ENCODE measurements at places on chromosomes 1 and 21.

DNA sequence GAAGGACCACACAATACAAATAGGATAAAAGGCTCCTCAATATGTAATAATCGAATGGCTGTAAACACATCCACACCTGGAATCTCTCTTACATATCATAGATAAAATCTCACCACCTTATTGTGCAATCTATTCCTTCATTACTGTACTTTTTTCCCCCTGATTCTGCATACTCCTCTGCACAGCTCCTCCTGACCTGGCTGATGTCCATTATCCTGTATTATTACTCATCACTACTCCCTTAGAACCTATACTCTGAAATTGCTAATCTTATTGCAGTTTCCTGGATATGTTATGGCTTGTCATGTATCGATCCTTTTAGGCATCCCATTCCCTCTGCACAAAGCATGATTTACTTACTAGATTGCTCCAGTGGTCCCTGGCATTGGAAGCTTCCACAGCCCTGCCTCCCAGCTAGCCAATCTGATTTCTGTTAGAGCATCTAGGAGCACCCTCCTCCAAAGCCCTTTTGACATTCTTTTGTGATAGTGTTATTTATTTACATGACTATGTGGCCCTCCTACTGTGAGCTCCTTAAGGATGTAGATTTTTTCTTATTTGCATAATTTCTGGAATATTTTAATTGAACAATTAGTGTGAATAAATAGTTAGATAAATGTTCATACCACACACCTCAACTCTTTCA is 24.2 kb upstream of the PHGDH start:
- no peak for DNase-seq

DNA sequence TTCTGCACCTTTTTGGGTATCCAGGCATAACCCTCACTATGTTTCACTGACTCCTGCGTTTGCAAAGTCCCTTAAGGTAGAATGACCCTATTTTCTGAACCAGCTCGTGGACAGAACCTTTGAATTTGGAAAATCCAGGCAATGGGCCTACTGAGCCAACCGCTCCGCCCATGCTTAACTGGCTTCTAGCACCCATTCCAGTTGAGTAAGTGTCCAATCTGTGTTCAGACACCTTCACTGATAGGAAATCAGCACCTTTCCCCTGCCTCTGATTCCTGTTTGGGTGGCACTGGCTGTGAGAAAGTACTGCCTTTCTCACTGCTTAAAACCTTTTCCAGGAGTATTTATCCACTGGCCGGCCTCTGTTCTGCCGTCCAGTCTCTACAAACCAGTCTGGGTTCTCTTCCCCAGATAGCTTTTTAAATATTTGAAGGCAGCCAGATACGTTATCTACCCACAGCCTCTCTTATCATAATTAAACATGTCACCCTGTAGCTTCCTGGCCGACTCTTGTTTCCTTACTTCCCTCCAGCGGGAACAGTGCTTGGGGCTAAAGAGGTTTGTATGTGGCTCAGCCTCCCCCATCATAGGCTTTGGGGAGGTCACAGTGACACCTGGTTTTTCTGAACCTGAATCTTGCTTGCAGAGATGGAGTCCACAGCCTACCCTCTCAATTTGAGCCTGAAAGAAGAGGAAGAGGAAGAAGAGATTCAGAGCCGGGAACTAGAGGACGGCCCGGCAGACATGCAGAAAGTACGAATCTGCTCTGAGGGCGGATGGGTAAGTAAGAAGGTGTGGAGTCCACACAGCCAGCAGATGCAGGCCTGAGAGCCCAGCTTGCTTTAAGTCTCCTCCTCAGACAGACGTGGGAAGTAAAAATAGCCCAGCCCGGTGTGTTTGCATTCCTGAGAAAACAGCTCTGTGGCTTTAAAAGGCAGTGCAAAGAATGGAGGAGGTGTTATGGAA is 1.3 kb downstream of the POGK start:
- no peak for DNase-seq

GRCh38 chr1:101004670-101005069 is 20.9 kb downstream of the DPH5 start:
- no peak for DNase-seq

- no peak for DNase-seq
These were observed 219.8 kb downstream of the DAB1 start for GRCh38 chr1:57204091-57204490.

- DNase-seq = no peak
These were observed 40.4 kb downstream of the TRIM11 start for GRCh38 chr1:228366062-228366865.

DNA sequence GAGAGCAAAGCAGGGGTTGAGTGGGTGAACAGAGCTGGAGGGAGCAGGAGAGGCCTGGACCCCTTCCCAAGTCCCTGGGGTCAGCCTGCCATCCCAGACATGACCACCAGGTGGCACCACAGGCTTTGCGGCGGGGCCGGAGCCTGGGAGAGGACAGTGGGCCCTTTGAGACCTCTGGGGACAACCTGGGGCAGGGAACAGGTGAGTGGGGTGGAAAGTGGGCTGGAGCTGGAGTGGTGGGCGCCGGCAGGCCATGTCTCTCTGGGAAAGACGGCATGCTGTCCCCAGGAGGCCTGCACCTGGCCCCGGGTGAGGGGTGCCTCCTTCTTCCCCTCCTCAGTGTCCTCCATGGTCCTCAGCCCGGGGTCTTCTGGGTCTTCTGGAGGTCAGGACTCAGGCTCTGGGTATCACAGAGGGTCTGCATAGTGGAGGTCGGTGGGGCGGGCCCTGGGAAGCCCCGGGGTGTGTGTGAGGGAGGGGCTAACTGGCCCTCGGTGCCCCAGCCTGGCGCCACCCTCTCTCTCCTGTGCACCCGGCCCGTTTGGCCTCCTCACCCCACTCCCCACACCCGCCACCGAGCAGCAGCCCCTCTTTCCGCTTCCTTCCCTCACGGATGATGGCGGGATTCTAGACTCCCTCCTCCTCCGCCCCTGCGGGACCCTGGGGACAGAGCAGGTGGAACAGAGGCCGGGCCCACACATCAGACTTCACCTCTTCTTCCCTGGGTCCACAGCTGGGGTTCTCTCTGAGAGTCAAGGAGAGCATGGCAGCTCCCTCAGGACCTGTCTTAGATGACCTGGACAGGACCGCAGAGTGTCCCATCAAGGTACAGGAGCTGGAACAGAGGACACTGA is 28.5 kb upstream of the PKP1 start:
- DNase-seq = peak; percentile 93

GRCh38 chr21:38240129-38240528 is 16.7 kb upstream of the KCNJ15 start:
- DNase-seq = no peak

- DNase-seq = no peak
These were observed 744.5 kb upstream of the BRINP3 start for GRCh38 chr1:191222206-191222605.

DNA sequence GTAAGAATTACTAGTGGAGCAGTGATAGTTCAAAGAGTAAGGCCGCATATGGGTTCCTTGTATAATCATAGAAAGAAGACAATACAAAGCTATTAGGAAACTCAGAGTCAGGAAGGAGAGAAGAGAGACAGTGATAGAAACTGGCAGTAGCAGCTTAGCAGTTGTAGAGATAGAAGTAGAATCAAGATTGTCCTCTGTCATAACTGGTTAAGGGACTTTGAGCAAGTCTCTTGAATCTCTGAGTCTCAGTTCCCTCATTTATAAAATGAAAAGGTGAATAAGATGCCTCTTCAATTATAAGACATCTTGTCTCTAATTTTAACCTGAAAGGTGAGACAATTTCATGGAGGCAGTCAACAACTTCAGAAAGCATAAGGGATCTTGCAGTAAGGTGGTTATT is 6.5 kb upstream of the RALGPS2 start:
- no peak for DNase-seq

DNA sequence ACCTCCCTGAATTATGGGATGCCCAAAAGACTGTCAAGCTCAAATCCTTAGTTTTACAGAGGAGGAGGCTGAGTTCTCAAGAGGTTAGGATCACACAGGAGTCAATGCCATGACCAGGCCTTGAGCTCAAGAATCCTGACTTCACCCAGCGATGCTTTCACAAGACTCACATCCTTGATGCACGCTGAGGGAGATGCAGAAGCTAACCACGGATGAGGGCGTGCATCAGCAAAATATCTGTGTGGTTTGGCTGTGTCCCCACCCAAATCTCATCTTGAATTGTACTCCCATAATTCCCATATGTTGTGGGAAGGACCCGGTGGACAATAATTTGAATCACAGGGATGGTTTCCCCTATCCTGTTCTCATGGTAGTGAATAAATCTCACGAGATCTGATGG is 133.2 kb downstream of the KCNJ6 start:
- no peak for DNase-seq

- peak; percentile 21 for DNase-seq
These were observed 507 bp downstream of the GLIS1 start for GRCh38 chr1:53738205-53739108.

DNA sequence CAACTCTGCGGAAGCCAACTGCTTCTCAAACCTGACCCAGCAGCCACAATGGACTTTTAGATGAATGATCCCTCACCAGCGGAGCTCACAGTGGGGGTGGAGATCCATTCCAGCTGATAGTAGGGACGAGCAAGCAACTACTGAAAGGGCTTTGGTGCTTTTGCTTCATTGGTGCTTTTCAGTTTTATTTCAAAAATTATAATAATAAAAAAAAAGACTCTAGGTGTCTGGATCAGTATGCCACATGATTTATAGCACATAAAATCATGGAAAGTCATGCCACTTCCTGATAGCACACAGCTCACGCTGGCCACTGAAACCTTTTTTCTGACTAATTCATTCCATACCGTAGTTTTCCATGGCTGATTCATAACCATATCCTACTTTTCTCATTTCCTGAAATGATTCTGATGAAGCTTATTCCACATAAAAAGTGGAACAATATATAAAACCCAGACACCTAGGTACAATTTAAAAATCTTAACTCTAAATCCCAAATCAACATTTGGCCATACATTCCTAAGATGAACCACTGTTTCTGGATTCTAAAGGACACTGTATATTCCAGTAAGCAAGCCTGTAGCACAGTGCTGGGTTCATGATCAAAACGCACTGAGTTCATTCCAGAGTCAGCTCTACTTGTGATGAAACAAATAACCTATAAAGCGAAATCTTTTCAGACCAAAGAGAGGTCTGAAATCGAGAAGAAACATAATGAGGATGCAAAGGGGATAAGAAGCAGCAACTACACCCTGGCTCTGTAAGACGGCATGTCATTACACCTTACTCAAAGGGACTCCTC is 41.3 kb upstream of the KCNE1 start:
- DNase-seq = no peak

GRCh38 chr1:195981448-195982139 is 626.6 kb downstream of the KCNT2 start:
- DNase-seq = no peak

GRCh38 chr1:192702212-192702902 is 66.4 kb downstream of the RGS13 start:
- DNase-seq = no peak

GRCh38 chr1:230425252-230426091 is 660 bp downstream of the PGBD5 start:
- no peak for DNase-seq

DNA sequence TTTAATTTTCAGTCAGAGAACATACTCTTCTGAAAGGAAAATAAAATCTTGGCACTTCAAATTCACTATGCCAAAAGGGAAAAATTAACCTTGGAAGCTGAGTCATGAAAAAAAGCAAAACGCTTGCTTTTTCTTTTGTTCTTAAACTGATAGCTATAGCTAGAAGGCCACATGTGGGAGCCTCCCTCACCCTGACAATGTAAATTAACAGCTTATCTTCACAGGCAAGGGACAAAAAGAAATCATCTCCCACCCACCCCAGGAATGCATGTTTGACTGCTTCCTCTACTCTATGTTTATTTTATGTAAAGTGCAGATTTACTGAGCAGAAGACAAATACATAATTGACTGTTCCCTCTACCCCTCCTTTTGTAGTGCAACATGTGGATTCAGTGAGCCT is 38.0 kb downstream of the EBNA1BP2 start:
- DNase-seq = no peak

GRCh38 chr21:45347712-45348499 is 57.1 kb upstream of the COL18A1 start:
- no peak for DNase-seq

DNA sequence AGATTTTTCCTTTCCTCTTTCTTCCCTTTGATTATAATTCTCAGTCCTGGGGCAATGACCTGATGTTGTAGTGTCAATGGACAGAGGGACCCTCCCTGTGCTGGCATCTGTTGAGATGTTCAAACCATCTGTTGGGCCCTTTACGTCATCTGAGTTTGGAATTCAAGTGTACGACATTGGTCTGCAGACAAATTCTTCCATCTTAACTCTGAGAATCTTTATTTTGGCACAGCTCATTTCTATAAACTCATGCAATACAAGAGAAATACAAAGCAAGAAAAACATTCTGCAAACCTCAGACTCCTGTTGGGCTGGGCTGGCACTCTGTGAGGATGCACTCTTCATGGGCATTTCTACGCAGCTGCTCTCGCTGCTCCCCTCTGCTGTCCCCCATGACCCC is 54.2 kb downstream of the IFI44 start:
- DNase-seq = no peak

GRCh38 chr1:45545553-45546310 is 4.9 kb upstream of the AKR1A1 start:
- DNase-seq = no peak

DNA sequence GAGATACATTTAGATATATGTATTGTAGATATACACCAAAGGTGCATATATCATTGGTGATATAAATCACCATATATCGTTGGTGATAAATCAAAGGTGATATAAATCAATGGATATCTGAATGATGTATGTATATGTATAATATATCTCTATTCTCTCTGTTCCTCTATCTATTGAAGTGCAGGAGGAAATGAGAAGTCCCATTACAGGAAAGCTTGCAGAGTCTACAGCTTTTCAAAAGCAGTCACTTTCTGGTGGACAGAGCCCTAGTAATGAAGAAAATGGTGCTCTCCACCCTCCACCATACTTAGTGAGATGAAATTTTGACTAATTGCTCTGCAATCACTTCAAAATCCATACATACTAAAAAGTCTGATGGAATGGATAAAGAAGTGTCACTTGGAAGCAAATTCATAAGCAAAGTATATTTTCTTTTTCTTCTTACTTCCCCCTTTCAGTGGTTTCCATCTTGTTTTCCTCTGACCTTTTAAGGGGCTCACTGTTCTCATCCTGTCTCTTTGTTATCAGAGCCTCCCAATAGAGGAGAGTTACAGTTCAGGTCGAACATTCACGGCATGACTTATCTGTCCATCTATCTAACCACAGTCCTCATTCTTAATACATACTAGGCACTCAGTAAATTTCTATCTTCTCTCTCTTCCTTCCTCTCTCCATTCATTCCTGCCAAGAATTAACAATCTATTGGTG is 227.2 kb downstream of the KCNJ6 start:
- no peak for DNase-seq

DNA sequence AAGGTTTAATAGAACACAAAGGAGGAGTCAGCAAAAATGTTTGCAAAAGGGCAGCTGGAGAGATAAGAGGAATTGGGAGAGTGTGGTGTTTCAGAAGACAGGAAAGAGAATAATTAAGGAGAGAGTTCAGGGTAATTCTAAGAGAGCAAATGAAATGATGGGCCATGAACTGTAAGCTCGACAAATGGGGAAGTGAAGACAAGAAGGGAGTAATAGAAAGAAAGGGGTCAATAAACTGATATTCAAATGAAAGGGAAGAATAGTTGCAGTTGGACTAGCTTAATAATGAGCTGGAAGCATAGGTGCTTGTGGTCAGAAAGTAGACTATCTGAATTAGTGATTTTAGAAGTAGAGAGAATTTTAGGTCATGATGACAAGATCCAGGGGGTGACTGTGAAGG is 15.6 kb upstream of the RNF220 start:
- DNase-seq = no peak

- DNase-seq = no peak
These were observed 8.4 kb upstream of the VCAM1 start for GRCh38 chr1:100710906-100711682.

Data from GM12891 (cell line).